ENCODE measurements at places on chromosomes 12 and 14.

DNA sequence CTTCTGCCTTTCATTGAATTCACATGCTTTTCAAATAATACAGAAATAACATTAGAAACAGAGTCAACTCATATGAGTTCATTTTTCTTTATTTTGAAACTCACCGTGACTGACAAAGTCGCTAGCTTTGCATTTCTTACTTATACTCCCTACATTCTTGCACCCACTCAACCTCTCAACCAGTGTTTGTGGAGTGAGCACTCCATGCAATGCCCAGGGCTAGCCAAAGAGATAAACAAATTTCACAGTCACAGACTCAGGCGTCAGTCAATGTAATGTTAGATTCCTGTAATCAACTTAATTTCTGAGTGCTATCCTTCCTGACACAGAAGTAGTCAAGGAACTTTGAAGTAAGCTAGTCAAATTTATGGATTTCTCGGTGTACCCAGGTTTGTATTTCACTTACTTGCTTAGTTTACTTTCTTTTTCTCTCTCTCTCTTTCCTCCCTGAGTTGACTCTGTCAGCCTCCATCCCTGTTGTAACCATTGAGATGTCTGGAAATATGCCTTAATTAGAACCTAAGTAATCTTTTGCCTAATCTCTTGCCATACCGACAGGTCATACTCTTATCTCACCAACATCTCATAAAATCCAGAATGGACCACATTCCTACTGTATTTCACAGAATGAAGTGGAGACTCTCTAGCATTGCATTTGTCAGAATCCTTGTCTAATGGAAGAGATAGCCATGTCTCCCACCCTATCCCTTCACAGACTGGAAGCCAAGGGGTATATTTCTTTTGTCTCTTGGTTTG, 413.0 kb downstream of the AEBP2 start:
- no peak for DNase-seq

DNA sequence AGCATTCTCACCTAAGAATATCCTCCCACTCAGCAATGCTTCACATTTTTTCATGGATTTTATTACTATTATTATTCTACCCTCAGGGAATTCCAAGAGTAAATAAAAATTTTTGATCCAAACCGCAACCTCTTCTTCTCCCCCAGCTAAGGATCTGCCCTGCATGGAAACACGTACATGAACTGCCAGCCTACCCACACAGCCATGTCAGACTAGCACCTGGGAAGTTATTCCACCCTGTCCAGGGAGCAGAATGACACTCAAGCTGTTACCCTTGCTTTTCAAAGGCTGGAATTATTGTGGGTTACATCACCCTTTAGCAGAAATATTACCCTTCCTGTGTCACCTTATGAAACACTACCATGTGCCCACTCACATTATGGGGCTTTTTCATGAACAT, 227.3 kb upstream of the USP15 start:
- no peak for DNase-seq

DNA sequence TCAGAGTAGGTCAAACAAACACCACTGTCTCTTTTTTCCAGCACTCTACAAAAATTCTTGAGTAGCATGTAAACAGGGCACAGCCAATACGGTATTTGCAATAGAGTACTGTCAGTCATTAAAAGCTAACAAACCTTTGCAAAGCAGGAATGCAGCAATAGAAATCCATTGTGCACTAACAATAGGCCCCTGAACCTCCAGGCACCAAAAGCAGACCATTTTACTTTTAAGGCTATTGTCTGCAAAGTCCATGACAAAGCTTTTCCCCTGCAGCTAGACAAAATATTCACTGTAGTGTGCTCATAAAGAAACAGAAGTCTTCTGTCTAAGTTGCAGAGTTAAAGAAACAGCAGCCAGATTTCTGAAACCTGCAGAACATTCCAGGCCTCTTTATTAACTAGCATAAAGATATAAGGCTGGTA, 191.9 kb downstream of the SOX5 start:
- DNase-seq, result no peak

- DNase-seq, result no peak
Observed at GRCh38 chr12:50934981-50935807, 17.1 kb upstream of the HIGD1C start.

DNA sequence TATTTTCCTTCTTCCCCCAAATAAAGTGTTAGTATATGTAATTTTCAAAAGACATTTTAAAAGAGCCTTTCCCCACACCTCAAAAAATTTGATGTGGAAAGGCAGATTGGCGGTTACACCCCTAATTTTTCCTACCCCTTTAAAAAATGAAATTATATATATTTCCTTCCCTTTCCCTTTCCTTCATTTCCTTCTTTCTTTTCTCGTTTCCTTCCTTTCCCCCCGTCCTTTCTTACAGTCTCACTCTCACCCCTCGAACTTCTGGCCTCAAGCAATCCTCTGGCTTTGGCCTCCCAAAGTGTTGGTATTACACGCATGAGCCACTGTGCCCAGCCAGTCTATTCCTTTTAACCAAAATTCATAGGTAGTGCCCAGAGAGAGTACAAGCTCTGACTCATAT, 4.2 kb upstream of the UNC119B start:
- no peak for DNase-seq

GRCh38 chr12:80925237-80925636, 12.5 kb downstream of the LIN7A start:
- no peak for DNase-seq

DNA sequence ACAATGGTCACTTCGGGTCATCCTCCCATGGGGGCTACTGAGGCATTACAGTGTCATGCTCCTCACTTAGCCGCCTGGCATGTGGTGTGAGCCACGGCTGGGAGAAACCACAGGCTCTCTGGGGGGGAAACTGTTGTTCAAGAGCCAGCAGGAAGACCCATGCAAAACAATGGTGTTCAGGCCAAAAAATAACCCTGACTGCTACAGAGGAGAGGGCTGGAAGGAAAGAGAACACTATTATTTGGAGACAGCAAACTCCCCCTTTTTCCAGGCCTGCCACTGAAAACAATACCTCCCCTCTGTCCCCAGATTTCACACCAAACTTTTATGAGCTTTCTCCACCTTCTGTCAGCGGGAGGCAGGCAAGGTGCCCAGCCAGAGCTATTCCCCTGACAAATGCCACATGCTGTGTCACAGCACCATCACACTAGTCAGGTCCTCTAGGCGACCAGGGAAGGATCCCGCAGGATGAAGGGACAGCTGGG, 83.7 kb downstream of the CHGA start:
- no peak for DNase-seq
